GM03348 (cell line): ENCODE measurements at places on chromosomes 11 and 22.

DNA sequence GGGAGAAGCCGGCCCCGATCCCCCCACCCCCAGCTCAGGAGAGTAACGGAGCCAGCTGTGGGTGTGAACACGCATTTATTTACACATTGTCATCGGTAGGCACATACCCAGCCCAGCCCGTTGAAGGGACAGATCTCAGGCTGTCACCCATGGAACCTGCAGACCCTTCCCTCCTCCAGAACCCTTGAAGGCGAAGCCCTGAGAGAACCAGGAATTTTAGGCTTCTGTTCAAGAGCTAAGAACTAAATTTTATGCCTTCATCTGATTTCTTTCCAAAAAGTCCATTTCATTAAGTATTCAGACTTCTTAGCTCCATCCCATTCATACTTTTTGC is 379 bp upstream of the BRMS1 start:
- DNase-seq = no peak

DNA sequence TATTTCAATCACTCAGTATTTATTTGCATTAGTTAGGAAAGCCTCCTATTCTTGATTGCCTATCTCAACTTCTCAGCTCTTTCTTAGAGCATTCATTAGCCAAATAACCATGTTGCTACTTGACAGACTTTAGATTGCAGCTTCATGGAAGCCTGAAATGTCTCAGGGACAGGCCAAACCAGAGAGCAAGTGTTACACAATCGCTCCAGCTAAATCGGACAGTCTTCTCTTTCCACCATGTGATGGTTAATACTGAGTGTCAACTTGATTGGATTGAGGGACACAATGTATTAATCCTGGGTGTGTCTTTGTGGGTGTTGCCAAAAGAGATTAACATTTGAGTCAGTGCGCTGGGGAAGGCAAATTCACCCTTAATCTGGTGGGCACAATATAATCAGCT is 106.5 kb upstream of the DRD2 start:
- DNase-seq = no peak

DNA sequence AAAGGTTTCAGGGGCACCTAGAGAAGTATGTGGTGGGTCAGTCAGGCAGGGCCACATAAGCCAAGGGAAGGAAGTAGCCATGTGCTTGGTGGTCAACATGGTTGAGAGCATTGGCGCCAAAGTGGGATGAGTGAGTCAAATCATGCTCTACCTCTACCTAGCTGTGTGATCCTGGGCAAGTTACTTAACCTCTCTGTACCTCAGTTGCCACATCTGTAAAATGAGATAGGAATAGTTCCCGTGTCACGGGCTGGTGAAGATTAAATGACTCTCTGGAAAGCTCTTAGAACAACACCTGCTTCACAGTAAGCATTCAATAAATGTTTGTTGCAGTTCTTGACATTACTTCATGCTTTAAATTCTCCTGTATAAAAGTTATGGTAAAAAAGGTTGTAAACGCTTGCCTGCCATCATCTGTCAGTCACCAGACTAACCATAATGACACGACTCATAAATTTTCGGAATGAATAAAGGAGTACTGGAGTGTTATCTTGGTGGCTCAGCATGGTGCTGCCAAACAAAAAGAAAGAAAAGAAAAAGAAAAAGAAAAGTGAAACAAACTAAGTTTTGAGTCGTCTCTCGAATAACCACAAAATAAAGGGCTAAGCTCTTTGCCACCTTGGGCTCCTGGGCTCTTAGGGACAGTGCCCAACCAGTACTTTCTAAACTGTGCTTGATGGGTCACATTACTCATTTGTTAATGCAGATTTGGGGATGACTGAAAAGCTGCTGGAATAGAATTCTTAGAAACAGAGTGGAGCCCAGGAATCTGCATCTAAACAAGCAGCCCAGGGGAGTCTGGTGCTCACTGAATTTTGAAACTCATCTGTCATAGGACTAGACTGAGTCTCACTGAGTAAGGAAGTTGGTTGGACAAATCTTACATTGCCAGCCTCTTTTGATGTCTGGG is 107.6 kb downstream of the LDLRAD3 start:
- no peak for DNase-seq

- no peak for DNase-seq
Measured at GRCh38 chr22:28608546-28608945, 71.1 kb downstream of the TTC28 start.

DNA sequence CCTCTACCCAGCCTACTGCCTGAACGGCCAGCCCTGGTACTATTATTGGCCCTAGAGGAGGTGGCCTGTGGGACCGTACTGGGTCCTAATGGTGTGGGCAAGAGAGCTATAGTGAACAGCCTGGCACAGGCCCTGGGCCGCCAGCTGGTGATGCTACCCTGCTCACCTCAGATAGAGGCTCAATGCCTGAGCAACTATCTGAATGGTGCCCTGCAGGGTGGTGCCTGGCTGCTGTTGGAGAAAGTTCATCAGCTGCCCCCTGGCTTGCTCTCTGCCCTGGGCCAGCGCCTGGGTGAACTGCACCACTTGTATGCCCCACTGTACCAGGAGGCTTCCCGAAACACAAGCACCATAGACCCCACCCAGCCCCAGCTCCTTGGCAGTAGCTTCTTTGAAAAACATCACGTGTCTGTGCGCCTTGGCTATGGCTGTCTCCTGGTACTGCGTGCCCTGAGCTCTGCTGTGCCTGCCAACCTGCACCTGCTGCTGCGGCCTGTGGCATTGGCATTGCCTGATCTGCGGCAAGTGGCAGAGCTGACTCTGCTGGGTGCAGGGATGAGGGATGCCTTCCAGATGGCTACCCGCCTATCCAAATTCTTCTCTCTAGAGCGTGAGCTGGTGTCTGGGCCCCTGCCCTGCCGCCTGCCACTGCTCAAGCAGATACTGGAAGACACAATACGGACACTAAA is 49.0 kb downstream of the DNHD1 start:
- no peak for DNase-seq

DNA sequence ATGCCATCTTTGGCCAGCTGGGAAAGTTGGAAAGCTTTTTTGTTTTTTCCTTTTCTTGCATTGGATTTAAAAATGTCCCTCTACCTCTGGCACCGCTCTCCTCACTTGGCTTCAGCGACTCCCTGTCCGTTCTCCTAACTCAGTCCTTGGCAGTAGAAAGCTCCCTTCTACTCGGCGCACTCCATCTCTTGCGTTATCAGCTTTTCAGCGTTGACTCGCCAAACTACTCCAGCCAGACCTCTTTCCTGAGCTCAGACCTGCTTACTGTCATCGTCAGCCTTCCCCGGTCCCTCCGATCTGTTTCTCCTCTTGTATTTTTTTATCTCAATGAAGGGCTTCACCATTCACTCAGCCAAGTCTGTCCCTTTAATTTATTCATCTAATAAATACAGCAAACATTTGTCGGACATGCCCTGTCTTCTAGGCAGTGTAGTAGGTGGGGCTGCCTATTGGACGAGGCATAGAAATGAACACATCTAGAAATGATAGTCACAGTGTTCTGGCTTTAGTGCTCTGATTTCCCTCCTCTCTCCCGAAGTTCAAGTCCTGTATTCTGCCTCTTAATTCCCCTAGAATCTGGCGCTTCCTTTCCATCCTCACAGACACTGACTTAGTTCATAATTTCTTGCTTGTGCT is 839 bp downstream of the CEP164 start:
- DNase-seq = peak; percentile 58

GRCh38 chr22:37442537-37442936 is 15.3 kb upstream of the ELFN2 start:
- DNase-seq = no peak

DNA sequence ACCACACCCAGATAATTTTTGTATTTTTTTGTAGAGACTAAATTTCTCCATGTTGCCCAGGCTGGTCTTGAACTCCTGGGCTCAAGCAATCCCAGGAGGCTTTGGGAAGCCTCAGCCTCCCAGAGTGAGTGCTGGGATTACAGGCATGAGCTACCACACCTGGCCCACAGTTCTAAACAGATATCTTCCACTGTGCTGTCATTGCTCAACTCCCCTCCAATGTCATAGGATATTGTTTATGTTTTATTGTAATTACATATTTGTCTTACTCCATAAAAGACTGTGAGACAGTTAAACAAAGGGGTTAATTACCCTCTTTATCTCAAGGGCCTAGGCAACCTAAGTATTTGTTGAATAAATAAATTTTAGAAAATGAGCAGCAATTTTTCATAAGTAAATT is 204.2 kb downstream of the GRM5 start:
- no peak for DNase-seq

- no peak for DNase-seq
Measured at GRCh38 chr11:34864424-34864823, 51.8 kb downstream of the APIP start.

- DNase-seq = no peak
Measured at GRCh38 chr11:9831122-9831521, 167.2 kb downstream of the SWAP70 start.

- DNase-seq = no peak
Measured at GRCh38 chr11:108939135-108939534, 274.3 kb downstream of the DDX10 start.

DNA sequence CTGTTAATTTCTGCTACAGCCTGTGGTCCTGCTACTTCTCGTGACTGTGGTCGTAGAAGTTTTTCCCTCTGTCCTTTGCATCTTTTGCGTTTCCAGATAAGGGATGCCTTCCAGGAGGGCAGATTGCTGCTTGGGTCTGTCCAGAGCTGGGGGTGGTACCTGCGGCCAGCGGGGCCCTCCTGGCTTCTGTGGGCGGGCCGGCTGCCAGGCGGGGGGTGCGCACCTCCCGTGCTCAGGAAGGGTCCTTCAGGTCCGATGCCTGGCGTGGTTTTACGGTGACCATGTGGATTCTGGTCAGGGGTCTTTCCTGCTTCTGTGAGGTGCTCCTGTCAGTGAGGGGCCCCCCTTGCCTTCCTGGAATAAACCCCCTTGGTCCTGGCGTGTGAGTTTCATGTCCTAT is 84.8 kb downstream of the KCNQ1 start:
- no peak for DNase-seq

- DNase-seq = no peak
Measured at GRCh38 chr11:121338536-121338935, 46.0 kb downstream of the SC5D start.

DNA sequence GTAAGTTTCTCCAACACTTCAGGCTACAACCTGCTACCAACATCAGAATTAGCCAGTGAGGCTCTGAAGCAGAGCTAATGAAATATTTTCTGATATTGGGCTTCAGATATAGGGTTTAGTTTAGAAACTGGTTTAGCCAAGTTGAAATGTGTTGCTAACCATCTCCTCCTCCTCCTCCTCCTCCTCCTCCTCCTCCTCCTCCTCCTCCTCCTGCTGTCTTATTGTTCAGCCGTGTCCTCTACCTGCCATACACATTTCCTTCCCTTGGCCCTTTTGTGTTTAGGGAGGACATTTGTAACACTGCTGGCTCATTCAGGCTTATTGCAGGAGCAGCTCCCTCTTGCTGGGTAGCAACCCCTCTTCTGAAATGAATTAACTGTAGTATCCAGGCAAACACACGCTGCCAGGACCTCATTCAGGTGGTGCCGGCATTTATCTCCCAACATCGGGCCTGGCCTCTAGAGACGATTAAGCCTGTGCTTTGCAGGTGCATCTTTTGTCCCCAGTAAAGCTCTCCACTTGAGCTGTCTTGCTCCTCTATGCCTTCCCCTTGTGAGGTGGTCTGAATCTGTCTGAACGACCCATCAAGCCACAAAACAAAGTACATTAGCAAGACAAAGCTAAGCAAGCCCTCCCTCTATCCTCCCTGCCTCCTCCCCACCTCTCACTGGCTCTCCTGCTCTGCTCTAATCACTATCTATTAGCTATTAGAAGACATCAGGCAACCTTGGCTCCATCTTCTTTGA is 82.9 kb downstream of the KCNJ1 start:
- DNase-seq = no peak

DNA sequence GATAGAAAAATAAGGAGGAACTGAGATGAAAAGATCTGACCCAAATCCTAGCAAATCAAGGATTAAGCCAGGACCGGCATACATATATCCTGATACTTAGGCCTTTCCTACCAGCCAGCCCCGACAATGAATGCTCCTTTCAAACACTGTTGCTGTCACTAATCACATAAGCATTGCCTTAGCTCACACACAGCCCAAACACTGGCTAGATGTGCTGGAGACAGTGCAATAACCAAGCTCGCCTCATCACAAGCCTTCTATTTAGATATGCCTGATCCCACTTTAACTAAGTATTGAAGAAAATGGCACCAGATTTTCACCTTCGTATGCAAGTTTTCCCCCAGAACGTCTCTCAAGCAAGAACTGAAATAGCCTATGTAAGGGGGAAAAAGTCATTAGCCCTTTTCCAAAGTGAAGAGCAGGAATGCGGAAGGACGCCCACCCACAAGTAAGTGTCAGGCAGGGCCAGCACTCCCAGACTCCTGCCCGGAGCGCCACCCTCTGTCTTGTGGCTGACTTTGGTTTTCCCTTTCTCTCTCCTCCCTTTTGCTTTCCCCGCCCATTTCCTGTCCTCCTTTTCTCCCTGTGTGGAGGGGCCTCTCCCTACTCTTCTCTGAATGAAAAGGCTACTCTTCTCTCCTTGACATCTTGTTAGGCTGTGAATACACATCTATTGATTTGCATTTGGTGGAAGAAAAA is 8.9 kb upstream of the OPCML start:
- no peak for DNase-seq

GRCh38 chr11:57210781-57211180 is 26.3 kb downstream of the APLNR start:
- DNase-seq = no peak

DNA sequence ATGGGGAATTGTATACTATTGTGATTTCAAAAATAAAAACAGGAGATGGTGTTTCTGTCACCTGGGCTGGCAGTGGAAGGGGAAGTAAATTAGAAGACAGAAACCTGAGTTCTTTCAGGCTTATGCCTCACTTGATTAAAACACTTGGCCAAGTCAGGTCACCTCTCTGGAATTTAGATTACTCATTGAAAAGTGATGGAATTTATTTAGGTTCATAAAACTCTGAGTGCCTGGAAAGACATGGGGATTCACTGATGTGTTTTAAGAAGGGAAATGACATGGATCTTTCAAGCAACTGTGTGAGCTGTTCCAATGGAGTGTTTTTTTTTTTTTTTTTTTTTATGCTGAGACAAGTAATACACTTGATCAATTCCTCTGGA is 400.1 kb downstream of the TMEM135 start:
- DNase-seq = peak; percentile 55

DNA sequence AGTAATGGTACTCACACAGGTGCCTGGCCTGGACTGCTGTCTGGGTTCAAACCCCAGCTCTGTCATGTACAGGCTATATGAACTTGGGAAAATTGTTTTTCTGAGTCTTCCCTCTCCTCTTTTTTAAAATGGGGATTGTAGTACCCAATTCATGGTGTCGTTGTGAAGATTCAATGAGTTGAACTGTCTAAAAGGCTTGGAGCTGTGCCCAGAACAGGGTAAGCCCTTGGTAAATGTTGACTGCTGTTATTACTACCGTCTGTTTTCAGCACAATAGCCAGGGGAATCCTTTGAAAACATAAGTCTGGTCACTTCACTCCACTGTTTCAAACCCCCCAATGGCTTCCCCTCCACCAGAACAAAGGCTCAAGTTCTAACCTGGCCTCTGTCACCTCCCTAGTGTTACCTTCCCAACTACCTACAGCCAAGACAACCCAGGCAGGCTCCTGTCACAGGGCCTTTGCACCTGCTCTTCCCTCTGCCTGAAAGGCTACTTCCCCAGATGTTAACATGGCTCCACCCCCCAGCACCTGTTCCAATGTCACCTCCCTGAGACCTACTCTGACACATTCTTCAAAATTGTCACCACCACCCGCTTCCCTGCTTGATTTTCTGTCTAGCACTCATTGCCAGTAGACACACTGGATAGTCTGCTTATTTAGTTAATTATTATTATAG is 152.8 kb downstream of the CHST1 start:
- no peak for DNase-seq
